ENCODE measurements at places on chromosomes 12 and 14.

GRCh38 chr12:33439587-33440011, at the start of gene SYT10:
Gene SYT10, minus strand, starts transcription at chr12:33439819. Its CDS starts 297 bp downstream, at chr12:33439522.
- DNase-seq: no peak

- peak; percentile 66 for DNase-seq
Measured at GRCh38 chr12:57837864-57838562, 8.5 kb downstream of the CTDSP2 start.

- peak; percentile 79 for DNase-seq
Measured at GRCh38 chr12:29159661-29160060, 10.6 kb downstream of the FAR2 start.

DNA sequence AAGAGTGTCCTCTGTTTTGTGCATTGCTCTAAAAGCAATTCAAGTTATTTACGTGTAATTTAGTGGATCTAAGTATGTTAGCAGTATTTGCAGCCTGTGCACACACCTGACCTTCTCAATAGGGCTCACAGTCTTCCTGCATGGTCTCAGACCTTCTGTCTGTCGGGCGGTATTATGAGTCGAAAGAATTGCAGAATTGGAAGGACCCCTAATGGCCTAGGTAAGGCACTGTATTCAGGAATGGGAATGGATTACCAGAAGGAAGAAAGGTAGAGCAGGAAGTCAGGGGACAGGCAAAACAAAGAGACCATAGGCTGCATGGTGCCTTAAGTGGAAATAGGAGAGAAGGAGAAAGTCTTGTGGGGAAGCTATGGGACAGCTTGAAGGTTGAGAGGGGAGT, 341.6 kb downstream of the VRK1 start:
- DNase-seq: peak; percentile 3

DNA sequence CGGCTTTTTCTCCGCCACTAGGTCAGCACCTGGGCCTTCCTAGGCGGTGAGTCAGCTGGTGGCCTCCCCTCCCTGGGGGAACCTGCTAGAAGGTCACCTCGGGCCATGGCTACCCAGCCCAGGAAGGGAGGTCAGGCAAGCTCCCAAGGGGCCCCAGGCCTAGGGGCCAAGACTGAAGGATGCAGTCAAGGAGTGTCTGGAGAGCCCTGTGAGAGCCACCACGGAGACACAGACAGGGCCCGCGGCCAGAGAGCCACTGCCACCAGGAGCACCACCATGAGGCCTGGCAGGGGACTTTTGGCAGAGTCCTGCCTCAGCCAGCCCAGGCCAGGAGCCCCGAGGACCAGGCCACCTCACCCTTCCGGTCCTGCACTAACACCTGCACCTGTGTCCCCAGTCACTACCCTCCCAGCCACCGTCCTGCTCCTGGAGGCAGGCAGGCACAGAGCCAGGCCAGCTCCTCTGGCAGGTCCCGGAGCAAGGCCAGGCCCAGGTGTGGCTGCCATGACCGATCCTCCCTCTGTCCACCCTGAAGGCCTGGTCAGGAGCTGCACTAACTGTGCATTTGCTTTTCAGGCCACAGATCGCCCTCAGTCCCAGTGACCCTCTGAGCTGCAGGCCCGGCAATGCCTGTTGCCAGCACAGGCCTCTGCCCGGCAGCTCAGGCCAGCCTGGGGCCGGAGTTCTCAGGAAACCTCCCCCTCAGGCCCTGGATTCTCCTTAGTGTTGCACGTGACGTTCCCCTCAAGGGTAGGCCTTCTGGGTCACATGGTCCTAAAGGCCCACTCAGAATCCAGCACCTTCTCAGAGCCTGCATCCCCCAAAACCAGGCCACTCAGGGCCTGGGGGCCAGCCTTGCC, 6.9 kb downstream of the PHETA1 start:
- no peak for DNase-seq

DNA sequence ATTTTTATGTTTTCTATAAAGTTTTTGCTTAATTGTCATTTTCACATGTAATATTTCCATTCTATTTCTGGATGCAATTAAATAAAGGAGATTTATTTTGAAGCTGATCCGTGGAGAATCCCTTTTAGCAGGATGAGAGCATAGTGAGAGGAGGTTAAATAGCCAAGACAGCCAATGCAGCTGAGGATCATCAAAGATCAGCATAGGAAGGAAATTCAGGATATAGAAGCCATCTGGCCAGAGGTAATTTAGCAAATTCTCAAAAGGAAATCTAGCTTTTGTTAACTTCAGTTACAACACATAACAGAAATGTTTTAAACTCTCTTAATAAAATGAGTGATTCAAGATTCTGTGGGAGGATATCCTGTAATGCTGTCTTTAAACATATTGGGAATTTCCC, 122.8 kb upstream of the PDE3A start:
- DNase-seq: no peak

GRCh38 chr14:26370115-26370514, 227.7 kb downstream of the NOVA1 start:
- no peak for DNase-seq

DNA sequence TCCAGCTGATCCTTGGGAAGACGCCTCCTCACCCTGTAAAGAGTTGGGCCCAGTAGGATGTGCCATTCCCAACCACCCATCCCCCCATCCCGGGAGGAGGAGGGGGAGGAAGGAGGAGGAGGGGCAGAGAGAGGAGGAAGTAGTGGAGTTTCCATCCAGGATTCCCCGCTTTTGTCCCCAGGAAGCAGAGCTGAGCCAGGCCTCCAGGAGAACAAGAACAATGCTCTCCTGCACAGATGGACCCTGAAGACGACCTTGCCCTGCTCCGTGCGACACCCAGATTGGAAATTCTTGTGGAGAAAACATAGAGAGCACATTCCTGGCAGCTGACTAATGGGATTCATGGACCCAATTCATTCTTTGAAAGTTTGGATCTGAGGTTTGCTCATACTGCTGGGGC, 132.3 kb upstream of the CRY1 start:
- no peak for DNase-seq

DNA sequence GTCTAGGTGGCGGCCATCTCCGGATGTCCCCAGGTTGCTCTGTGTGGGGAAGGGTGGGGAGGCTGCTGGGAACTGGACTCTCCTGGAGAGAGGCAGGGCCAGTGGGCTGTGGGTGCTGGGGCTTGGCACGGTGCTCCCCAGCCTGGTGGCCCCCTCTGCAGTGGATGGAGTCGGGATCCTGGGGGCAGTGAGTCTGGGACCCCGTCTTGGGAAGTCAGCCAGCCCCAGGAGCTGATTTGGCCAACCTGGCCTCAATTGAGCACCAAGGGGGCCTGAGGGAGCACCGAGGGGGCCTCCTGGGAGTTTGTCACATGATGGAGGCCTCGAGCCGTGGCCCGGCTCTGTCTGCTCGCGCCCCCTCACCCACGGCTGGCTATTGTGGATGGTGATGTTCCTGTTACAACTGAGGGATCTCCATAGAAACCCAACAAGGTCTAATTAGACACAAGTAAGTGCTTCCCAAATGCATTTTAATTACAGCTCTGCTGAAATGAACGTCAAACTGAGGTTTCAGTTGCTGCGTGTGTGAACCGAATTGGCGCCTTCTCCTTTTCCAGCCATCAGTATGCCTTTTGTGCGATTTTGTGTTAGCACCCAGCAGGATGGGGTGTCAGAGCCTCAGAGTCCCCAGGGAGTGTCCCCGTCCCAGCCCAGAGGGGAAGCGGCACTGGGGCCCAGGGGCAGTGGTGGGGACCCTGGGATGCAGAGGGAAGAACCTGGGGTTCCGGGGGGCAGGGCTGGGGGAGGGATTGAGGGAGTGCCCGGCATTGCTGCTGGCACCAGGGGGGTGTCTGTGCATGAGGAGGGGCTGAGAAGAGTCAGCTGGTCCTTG, 71.8 kb downstream of the KIF26A start:
- no peak for DNase-seq

- no peak for DNase-seq
Measured at GRCh38 chr14:76848879-76849278, 22.7 kb downstream of the LRRC74A start.

DNA sequence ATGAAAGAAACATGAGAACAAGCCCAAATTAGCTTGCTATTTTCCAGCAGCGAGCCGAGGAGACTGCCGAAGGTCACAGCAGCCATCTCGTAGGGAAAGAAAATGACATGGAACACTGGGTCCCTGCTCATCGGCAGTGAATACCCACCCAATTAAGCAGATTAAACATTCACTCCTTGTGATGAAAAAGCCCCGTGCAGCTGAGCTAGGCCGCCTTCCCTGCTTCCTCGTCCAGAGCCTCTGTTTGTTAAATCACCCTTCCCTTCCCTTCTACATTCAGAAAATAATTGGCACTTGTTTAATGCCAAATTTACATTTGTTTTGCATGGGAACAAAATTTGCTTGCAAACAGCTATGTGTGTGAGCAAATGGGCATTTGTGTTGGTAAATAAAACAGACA, 342.5 kb downstream of the RMST start:
- DNase-seq: no peak

DNA sequence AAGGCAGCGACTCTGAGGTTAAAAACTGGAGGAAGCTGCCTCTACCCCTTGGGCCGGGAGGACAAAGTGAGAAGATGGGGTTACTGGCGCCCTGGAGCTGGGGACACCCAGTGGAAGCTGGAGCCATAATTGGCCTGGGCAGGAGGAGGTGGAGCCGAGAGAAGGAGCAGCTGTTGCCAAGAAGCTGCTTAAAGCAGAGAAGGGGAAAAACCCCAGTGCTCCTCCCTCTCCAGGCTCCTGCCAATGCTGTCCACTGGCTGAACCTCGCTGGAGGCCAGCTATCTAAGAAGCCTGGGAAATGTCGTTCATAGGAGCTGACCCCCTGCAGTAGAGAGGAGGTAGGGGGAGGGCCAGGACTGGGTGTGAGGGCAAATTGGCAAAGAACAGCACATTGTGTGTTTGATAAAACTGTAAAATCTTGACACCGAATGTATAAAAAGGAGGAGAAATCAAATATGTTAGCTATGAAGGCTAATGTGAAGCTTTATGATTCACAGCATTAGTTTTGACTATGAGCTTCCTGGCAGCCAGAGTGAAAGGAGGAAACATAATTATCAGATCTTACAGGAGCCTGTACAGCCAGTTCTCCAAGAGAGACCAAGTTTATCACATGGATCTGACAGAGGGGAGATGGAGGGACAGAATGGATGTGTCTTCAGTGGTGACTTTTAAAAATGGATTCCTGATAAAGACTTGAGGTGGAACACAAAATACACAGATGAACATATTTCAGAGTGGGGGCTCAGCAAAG, 9.5 kb downstream of the HHIPL1 start:
- no peak for DNase-seq

DNA sequence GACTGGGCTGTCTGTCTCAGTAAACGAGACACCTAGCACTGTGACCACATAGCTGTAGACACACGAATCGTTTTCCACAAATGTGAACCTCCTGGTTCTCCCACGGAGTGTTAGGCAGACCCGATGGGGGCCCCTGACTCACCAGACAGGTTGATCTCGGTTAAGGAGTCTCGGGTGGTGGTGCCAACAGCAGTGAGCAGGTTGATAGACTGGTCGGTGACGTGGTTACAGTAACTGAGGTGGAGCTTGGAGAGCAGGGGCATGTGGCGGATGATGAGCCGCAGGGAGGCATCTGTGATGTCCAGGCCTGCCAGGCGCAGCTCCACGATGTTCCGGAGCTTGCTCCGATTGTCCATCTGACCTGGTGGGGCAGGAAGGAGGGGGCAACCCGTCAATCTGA, 39.8 kb downstream of the RNF34 start:
- no peak for DNase-seq

DNA sequence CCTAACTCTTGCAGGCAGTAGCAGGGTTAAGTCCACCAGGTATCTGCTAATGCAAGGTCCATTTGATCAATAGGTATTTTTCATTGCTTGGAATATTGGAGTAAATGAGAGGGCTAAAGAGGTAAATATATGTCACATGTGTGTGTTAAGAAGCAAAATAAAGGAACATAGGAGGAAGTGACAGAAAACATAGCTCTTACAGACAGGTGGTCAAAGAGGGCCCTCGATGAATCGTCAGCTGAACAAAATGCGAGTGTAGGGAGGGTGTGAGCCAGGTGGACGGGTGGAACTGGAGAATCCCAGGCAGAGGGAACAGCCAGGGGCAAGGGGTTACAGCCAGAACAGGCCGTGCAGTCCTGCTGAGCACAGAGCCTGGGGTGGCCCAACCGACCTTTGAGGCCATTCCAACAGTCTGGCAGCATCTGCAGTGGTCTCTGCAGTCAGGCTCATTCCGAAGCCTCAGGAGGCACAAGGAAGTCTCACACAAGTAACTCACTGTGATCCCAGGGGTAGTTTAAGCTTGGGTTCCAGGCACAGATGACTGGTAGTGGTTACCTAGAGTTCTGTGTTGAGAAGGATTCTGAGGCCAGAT, 43.2 kb downstream of the CCDC88C start:
- no peak for DNase-seq

DNA sequence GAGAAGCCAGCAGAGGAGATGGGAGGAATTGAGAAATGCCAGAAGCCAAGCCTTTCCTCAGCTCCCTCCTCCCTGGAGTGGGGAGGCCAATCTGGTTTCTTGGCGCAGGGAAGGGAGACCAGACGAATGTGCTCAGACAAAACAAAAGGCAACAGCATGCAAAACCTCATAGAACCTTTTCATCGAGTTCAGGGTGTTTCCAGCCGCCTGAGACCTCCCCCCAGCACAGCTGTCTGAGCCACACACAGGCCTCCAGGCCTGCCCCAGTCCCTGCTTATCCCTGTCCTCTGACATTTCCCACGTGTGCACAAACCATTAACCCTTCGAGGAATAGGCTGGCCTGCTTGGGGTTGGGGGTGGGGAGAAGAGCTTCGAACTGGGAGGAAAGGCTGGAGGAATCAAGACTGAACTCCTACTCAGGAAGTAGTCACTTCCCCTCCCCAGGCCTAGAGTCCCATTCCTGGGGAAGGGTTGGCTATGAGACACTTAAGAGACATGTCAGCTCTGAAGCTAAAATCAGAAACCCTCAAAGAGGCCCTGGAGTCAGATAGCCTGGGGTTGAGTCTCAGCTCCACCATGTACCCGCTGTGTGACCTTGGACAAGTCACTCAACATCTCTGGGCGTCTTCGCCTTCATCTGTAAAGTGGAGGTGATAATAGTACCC, 10.7 kb downstream of the TBX3 start:
- DNase-seq: no peak

DNA sequence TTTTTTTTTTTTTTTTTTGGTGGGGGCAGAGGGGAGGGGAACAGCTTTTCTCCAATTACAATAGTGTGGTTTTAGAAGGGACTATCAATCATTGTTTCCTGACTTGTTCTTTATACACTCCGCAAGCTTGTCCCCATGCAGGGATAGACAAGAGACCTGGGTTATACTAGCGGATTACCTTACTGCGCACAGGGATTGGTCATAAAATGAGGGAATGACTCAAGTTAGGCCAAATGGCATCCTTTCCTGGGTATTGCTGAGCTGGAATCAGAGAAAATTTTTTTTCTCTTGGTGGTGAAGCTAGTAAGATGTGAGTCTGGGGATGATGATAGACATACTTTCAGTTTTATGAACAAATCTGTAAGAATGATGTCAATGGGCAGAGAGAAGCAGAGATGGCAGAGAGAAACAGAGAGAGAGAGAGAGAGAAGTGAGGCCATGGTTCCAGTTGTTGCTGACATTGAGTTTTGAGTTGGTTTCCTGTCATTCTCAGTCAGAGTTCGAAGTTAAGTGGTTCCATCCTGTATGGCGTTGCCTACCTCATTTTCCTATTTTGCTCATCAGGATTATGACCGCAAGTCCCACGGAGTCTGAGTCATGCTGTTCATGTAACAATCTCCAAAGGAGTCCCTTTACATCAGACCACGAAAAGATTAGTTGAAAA, 59.1 kb upstream of the OTOGL start:
- DNase-seq: peak; percentile 7

All from KBM-7 (cell line).